ENCODE measurements at places on chromosomes 6 and 20.

- no peak for DNase-seq
These were observed 37.3 kb upstream of the SLC22A1 start for GRCh38 chr6:160084198-160084776.

GRCh38 chr6:33597551-33598322 is 17.7 kb upstream of the BAK1 start:
- DNase-seq = no peak

- DNase-seq = peak; percentile 49
These were observed 405.3 kb upstream of the HS3ST5 start for GRCh38 chr6:114747995-114748625.

- DNase-seq = no peak
These were observed 27.2 kb upstream of the FKBP1A start for GRCh38 chr20:1420066-1420465.

DNA sequence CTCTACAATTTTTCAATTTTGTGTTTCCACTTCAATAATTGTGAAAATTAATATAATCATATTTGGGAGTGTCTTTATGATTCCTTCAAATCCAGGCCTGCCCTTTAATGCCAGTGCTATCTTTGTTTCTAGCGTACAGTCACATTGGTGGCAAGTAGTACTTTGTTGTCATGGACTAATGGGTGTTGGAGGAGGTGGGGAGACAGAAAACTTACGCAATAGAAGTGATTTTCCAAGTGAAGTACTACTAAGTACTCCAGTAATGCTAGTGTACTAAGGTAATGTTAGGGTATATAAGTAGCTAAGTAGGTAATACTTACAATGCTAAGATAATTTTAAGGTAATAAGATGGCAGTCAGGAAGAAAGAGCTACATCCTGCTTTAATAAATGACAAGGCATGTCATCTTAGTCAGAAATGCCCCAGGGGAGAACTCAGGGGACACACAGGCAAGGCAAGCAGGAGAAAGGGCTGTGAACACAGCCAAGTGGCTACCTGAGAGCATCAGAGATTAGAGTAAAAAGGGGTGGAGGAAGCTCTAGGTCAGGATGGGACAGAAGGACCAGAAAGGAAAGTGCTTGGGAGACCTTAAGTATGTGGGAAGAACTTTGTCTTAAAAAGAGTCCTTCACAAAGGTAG is 217.2 kb upstream of the PRDM1 start:
- DNase-seq = no peak

- no peak for DNase-seq
These were observed 23.6 kb downstream of the ENPP1 start for GRCh38 chr6:131831392-131831791.

DNA sequence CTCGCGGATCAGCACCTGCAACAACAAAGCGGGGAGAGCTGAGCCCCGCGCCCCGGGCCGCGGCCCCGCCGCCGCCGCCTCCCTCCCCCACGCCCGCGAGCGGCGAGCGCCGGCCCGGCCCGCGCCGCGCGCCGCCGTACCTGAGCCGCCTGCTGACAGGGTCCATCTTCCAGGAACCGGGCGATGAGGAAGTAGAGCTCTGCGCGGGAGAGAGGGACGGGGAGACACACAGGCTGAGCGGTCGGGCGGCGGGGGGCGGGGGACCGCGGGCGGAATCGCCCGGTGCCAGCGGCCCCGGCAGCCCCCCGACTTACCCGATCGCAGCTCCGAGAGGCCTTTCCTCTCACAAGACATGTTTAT is 359 bp downstream of the PHIP start:
- no peak for DNase-seq

GRCh38 chr6:14620522-14620921 is 502.9 kb downstream of the CD83 start:
- no peak for DNase-seq

All from SK-N-DZ (cell line).